Activated naive CD4-positive, alpha-beta T cell (primary cell): ENCODE measurements at places on chromosomes 7 and 10.

DNA sequence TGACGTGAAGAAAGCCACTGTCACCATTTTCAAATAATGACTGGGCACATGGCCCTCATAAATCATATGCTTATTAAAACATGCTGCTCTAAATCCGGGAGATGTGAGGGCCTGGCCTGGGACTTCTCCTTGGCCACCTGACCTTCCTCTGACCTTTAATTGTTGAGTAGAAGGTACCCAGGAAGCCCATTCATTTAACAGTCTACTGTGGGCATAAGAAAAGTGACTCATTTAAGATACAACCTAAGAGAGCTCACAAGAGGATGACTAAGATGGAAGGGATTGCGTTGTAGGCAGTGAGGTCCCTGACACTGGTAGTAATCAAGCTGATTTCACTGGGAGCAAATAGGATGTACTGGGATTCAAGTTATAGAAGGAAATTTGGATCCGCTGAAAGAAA is 203.4 kb upstream of the GPR26 start:
- DNase-seq: no peak

GRCh38 chr10:80415734-80416478 is 7.6 kb downstream of the PRXL2A start:
- DNase-seq: no peak

GRCh38 chr7:79436378-79436777 is 17.1 kb downstream of the MAGI2 start:
- no peak for DNase-seq

DNA sequence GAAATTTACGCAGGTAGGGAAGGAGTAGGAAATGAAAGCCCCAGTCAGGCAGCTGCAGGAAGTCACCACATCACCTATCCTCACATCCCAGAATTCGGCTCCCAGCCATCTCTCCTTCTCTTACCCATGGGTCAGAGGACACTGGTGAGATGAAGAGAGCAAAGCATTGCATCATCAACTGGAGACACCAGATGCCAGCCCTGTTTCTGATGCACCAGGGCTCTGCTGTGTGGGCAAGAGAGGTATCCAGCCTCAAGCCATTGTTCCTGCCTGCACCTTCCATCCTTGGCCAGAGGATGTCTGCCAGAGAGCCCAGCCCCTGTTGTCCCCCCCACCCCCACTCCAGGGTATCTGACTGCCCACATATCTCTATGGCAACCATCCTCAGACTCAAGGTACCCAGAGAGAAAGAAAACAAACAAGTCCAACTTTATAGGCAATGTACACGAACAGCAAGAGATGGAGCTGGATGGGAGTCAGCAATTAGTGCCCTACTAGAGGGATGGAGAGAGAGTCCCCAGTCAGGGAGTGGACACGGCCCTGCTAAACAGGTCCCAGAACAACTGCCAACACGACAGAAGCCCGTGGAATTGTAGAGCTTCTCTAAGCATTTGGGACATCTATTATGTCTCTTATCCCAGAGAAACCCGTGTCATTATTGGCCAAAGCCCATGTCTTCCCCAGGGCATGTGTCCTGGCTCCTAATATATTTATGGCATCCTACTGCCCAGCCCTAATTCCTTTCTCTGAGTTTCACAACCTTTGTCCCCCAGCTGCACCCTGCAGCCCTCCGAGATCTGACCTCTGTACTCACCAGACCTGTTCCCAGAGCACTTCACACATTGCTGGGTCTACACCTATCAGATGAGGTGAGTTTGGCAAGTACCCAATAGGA is 2.8 kb downstream of the CAMK2G start:
- no peak for DNase-seq

DNA sequence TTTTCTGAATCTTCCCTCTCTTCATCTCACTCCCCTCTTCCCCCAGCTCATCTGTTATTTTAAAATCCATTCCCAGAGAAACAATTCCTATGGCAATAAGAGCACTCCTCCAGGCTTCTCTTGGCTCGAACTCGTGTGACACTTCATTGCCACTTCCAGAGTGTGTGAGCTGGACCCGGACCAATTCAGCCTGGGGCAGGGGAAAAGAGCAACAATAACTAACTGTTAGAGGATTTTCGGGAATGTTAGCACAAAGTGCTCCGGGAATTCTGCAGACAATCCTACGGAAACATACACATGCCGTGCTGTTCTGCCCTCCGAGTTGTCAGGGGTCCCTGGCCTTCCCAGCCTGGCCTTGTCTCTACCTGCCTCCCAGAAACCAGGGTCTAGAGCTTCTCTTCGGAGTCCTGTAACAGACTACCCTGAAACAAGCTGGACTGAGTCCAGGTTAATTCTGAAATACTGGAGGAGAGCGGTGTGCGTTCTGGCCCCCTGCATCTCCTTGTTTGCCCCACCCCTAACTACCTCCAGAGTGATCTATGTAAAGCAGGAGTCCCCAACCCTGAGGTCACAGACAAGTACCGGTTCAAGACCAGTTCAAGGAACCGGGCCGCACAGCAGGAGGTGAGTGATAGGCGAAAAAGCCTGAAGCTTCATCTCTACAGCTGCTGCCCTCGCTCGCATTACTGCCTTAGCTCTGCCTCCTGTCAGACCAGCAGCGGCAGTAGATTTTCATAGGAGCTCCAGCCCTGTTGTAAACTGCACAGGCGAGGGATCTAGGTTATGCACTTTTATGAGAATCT is 11.3 kb downstream of the COL26A1 start:
- DNase-seq: no peak
